Inflammatory macrophage (primary cell): ENCODE measurements at places on chromosomes 7 and 10.
A peak's percentile ranks its signal among the peaks of the same experiment; 100 is the strongest.

GRCh38 chr10:80767963-80768362 is 230.3 kb downstream of the SH2D4B start:
- DNase-seq: no peak

GRCh38 chr10:132589015-132589414 is 51.4 kb downstream of the INPP5A start:
- no peak for DNase-seq

- DNase-seq: no peak
These were observed 167.1 kb upstream of the SMIM30 start for GRCh38 chr7:113285411-113285810.

DNA sequence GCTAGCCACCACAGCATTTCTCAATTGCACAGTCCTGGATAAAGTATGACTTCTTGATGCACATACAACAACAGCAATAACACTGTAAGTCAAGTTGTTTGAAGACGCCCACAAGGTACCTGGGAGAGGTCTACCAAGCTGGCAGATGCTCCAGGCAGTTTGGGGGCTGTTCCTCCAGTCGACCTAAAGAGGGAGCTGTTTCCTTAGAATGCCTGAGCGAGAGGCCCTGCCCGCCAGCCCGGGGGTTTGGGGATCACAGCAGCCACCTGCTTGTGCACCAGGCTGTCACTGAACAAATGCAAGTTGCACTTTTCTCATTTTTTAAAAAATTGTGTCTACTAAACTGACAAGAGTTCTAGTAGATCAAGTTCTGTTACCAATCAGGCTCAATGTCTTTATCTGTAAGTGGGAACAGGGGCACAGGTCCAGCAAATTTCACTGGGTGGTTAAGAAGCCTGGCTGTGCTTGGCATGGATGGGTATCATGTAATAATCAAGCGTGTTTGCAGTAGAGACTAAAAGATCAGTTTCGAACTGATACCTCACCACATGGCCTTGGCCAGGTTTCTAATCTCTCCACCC is 193.8 kb upstream of the ADO start:
- peak; percentile 85 for DNase-seq

- peak; percentile 61 for DNase-seq
These were observed 5.0 kb downstream of the MYO1G start for GRCh38 chr7:44973610-44974401.

DNA sequence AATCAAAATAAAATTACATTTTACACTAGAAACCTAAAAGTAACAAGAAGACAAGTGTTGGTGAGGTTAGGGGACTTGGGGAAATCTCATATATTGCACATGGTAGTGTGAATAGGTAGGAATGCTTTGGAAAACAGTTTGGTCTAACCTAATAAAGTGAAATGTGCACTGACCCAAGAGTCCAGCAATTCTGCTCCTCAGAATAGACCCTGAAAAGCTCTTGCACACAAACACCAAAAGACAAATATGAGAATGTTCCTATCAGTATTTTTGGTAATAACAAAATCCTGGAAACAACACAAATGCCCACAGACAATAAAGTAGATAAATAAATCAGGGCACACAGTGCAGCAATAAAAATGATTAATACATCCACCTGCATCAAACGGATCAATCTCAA is 165.7 kb downstream of the GRID1 start:
- no peak for DNase-seq

GRCh38 chr7:125847692-125848091 is 918.1 kb upstream of the POT1 start:
- DNase-seq: no peak

GRCh38 chr7:110104243-110104642 is 986.7 kb upstream of the LRRN3 start:
- DNase-seq: no peak

GRCh38 chr10:10853954-10854353 is 163.7 kb upstream of the CELF2 start:
- no peak for DNase-seq

- DNase-seq: no peak
These were observed 527.3 kb downstream of the ZNF33B start for GRCh38 chr10:42111076-42111475.

GRCh38 chr7:7173956-7174632 is 8.2 kb upstream of the C1GALT1 start:
- no peak for DNase-seq

DNA sequence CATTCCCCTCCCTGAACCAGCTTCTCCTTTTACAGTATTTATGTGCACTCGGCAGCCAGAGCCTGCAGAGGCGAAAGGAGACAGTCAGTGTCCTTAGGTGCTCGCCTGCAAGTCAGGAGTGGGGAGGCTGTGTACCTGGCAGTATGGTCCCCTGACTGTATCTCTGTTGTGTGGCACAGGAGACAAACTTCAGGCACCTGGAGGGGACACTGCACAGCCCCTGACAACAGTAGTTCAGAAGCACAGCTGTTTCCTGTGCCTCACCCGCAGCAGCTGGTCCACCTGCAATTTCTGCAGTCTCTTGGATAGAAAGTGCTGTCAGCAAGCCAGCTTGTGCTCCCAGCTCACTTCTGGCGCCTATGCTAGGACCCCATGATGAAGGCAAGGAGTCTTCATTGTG is 73.4 kb upstream of the LAMB4 start:
- DNase-seq: no peak
